Activated naive CD4-positive, alpha-beta T cell treated with anti-CD3 and anti-CD28 coated beads, Interleukin-2, amount 50 U/mL, for 16 hours (primary cell): ENCODE measurements at places on chromosomes 5 and 9.

GRCh38 chr9:132192728-132193127 lies 30.9 kb downstream of the NTNG2 start:
- no peak for DNase-seq

GRCh38 chr9:121296213-121297127 lies 28.5 kb downstream of the GSN start:
- DNase-seq, result no peak

GRCh38 chr5:173016598-173017046 lies 33.1 kb downstream of the ATP6V0E1 start:
- DNase-seq, result no peak

DNA sequence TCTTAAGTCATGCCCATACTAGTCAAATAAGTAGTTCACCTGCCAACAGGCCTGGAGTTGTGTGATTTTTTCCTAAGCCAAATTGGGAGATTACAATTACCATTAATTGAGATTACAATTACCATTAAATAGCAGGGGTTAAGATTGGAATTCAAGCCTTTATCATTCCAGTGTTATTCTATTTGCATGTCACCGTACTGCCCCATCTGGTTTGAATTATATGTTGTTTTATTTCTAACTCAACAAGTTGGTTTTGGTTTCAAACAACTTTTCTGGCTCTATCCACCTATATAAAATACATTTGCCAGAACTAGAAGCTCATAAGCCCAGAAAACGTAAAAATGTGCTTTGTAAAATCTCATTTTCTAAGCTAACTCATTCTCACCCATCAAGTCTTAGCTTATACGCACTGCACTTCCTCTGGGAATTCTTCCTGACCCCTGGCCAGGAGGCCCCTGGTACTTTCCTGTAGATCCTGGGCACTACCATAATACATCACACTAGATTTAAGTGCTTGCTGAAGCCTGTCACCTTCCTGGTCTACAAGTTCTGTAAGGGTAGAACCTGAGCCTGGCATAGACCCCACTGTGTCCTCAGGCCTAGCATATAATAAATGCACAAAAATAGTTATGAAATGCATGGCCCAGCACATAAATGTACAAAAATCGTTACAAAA lies 242.0 kb upstream of the TRPM3 start:
- DNase-seq, result no peak

DNA sequence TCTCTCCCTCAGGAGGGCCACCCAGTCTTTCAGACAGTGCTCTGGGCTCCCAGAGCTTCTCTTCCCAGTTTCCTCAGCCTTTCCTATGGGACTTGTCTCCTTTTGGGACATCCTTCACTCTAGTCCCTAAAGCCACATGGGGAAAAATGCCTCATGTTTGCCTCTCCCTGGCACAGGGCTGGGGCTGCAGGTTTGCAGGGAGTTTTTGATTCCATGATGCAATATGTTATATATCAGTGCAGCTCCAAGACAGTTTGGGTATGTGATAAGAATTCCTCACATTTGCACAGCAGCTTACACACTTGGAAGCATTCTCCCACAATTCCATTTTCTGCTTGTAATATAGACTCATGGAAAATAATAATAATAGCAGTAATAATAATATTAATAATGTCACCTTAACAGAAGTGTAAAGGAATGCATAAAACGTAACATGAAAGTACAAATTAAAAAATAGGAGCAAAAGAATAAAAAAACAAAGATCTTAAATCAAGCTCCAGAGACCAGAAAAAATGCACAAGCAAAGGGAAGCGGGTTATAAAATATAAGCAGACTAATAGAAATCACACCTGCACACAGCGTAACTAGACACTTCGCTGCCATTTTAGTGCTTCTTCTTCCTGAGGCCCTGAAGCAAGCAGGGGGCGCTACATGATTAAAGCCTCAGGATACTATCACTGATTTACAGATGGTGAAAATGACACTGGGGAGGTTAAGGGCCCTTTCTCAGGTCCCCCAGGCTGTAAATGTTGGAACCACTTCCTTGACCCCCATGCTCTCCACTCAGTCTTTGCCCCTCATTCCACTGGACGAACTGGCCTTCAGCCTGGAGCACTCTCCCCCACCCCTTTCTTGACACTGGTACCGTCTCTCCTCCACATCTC lies 70.0 kb upstream of the IL17B start:
- no peak for DNase-seq

- DNase-seq, result no peak
Observed at GRCh38 chr5:94693043-94693822, 74.8 kb downstream of the SLF1 start.

DNA sequence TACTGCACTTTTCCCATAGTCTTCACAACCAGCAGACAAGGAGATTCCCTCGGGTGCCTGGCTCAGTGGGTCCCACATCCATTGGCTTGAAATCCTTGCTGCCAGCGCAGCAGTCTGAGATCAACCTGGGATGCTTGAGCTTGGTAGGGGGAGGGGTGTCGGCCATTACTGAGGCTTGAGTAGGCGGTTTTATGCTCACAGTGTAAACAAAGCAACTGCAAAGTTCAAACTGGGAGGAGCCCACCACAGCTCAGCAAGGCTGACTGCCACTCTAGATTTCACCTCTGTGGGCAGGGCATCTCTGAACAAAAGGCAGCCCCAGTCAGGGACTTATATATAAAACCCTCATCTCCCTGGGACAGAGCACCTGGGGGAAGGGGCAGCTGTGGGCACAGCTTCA lies 512.3 kb upstream of the MPDZ start:
- DNase-seq, result no peak

GRCh38 chr5:137283801-137284200 lies 215.3 kb downstream of the SPOCK1 start:
- no peak for DNase-seq

DNA sequence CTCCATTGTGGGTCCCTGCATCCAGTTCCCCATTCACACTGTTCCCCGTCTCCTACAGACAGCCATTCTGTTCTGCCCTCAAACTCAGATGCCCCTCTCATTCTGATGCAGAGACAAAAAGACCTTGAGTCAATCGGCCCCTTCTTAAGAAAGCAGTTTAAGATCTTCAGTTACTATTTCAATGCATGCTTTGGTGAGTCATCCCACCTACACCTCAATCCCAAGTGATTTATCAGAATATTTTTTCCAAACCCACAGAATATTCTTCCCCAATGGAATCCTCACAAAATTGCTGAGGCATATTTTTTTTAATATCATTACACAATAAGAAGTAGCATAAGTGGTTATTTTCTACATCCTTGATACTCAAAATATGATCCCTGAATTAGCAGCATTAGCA lies 92.4 kb upstream of the SLC1A1 start:
- DNase-seq, result no peak

GRCh38 chr5:8517456-8517855 lies 648.5 kb downstream of the MTRR start:
- no peak for DNase-seq

GRCh38 chr9:112048924-112049691 lies 126.0 kb downstream of the SUSD1 start:
- no peak for DNase-seq

GRCh38 chr9:123929177-123929869 lies 603 bp downstream of the DENND1A start:
- peak; percentile 42 for DNase-seq

- no peak for DNase-seq
Observed at GRCh38 chr5:54087436-54087835, 222.9 kb downstream of the ARL15 start.

- DNase-seq, result no peak
Observed at GRCh38 chr5:10279328-10279727, 28.4 kb downstream of the CMBL start.

DNA sequence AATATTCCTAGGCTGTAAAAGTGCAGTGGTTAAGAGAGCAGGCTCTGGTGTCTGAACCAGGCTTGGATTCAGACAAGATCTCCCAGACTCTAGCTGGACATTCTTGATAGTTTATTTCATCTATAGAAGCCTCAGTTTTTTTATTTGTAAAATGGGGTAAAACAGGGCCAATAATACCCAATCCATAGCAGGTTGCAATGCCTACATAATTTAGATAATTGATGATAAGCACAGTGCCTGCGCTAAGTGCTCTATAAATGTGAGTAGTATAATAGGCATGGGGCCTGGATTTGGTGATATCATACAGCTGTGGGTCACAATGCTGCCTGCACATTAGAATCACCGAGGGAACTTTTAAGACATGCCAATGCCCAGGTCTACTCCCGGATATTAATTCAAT lies 603.5 kb downstream of the ISL1 start:
- DNase-seq, result no peak

DNA sequence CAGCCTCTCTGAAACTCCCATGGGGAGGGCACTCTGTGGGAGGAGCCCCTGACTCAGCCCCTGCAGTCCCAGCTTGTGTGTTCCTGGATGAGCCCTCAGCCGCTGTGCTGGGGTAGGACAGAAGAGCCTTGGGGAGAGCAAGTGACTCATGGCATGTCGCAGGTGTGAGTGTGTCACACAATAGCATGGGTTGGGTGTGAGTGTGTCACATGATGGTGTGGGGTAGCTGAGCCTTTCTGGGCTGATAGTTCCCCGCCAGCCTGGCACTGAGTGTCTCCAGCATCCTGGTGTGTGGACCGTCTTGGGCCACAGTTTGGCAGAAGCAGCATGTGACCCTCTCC lies 83.4 kb downstream of the PHF2 start:
- DNase-seq, result peak; percentile 3

GRCh38 chr9:120949290-120949689 lies 22.7 kb upstream of the TRAF1 start:
- DNase-seq, result no peak

- DNase-seq, result no peak
Observed at GRCh38 chr5:91212714-91213092, 170.4 kb downstream of the ARRDC3 start.

DNA sequence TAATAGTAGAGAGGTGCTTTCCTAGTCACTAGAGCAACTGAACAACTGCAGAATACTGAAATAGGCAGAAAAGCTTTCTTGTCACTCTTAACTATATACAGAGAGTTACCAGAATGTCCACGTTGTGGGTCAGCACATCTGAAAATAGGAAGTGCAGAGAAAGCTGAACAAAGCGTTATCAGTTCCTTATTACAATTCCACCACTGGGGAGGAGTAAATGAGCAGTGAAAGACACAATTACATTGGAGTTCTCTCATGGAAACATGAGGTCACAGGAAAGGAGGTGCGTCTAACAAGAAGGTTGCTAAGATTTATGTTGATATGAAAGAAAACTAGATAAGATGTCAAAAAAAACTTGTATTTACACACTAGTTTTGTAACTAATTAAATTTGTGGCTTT lies 461.9 kb upstream of the COX7C start:
- no peak for DNase-seq

- no peak for DNase-seq
Observed at GRCh38 chr5:128681764-128682592, 143.9 kb upstream of the FBN2 start.

DNA sequence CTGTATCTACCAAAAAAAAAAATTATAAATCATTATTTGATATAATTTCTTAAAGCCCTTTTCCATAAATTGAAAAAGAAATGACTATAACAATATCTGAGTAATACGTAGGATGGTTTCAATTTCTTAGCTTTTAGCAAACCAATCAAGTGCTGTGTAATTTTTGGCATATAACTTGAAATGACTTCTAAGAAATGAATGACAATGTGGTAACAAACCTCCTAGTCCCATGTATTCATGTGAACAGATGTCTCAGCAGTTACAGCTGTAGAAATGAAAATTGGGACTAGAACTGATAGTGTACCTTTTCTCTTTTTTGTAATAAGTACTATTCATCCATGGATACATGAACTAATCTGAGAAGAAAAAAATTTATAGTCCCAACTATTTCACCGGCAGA lies 307.0 kb downstream of the BNC2 start:
- DNase-seq, result no peak

DNA sequence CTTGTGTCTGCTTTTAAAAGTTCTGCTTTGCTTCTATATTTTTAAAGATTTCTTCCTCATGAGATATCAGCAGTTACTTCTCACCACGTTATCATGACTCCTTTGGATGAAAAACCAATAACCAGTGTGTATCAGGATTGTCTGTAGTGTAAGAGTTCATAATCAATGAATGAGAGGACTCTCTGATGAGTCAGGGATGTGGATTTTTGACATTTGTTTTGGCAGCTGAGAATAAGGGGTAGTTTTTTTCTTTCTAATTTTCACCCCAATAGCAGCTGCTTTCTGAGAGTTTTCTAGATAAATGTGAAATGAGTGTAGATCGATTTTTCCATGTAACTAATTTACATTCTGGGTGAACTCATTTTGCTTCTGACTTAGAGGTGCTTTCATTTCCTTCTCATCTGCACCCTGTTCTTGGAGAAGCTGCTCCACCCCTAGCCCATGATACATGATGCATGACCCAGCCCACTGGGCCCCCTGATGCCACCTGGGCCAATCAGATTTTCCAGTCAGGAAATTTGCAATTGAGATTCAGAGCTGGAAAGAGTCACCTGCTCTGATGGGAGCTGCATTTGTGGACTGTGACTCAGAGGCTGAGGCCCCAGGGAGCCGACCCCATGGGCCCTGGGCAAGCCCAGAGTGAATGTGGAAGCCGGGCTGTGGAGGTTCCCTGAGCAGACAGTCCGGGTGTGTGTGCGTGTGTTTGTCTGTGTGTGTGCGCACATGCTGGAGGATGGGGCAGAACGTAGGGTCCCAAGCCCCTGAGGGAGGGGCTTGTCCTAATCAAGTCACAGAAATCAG lies 159.3 kb downstream of the RGS3 start:
- peak; percentile 24 for DNase-seq

DNA sequence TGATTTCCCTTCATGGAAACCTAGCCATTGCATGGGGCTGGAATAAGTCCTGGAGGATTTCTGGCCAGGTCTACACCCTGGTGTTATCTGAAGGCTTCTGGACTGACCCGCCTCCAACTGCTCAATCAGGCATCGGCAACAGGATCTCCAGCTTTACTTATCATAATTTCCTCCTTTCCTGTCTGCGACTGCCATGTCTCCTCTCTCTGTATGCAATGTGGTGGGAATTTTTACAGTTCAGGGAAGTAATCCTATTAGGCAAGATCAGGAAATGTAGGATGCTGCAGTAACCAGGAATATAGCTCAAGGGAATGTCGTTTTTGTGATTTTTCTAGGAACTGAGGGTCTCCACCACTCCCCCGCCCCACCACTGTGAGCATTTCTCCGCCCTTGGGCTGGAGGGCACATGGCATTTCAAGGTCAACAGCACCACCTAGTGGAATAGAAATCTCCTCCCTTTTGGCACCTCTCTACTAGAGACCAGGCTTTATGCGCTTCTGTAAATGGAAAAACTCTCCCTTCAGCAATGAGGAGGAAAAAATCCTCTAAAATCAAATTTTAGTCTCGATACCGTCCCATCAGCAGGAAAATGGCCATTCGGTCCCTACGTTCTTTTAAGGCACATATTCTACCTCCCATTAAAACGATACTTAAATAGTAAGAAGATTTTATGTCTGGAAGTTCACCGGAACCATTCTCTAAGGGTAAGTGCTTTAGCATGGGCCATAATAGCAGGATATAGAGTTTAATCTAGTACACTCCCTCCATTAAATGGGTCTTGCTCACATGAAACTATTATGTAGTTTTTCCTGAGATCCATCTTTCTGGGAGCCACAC lies 93.0 kb downstream of the YTHDC2 start:
- DNase-seq, result peak; percentile 24

- no peak for DNase-seq
Observed at GRCh38 chr9:98214811-98215210, 22.4 kb upstream of the CORO2A start.
